ENCODE measurements at places on chromosomes 12 and 14.

- DNase-seq: no peak
Observed at GRCh38 chr12:14157088-14157747, 175.8 kb upstream of the GRIN2B start.

DNA sequence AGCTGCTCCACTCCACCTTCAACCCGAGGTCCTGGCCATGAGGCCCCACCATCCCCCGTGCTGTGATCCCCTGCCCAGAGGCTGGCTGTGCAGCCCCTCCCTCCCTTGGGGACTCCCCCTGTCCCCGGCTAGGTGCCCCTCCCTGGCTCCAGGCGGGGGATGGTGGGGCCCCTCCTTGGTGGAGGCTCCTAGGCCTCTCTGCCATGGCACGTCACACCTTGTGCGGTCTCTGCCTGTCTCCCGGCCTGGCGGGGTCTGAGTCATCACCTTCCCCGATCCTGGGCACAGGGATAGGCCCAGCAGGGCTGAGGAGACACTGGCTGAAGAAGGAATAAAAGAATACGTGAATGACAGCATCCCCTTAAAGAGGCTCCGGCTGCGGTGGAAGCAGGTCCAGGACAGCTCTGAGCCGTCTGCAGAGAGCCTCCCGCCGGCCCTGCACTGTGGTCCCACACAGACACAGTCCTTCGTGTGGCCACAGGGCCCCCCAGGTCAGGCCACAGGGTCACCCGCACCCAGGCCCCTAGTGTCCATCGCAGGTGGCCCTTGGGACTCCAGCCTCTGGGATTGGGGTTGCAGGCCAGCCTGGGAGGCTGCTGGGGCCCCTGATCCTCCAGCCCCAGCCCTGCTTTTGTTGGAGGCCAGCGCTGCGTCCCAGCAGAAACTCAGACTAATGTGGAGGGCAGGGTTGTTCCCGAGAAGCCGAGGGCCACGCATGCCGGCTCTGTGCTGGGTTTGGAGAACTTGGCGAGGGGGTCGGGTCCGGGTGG lies 43.6 kb downstream of the KIF26A start:
- no peak for DNase-seq

DNA sequence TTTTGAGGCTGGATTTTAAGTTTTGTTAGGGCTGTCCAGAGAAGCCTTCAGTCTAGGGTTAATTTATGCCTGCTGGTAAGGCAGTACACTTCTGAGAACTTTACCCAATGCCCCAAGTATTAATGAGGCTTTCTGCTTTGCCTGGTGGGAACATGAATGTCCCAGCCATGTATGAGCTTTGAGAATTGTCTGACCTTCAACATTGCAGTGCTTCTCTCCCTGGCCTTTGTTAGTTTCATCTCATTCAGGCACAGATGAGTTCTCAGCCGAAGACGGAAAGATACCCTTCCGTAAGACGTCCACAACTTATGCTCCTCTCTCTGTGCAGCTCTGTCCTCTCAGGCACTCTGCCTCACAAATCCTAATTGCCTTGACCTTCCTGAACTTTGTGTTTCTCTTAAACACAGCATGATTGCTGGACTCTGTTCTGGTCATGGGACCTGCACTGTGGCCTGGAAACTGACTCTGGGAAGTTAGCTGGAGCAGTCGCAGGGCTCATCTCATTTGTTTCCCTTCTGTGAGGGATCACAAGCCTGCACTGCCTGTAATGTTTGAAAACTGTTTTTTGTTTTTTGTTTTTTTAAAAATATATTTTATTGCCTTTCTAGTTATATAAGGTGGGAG lies 15.7 kb downstream of the CHPT1 start:
- no peak for DNase-seq

- DNase-seq: peak; percentile 68
Observed at GRCh38 chr12:105359856-105360255, 29.4 kb downstream of the C12orf75 start.

GRCh38 chr14:50667996-50668825 lies at the start of gene SAV1:
Gene SAV1 (minus strand): TSS chr14:50668306. CDS start chr14:50667967, 339 bp downstream.
- peak; percentile 77 for DNase-seq

DNA sequence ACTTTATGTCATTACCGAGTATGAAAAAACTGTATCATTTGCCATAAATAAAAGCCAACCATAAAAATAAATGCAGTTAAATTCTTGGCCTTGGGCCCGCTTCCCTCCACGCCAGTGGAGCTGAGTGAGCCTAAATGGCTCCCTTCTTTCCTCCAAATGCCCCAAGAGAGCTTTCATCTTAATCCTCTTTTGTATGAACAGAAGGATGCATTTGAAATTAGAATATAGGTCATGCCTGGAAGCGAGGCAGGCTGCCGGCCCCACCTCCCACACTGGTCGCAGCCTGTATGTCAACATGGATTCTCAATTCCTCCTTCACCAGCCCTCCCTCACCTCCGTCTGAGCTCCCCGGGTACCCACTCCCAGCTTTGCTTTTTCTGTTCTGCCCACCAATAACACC lies 245.7 kb downstream of the SLC15A4 start:
- DNase-seq: no peak

- no peak for DNase-seq
Observed at GRCh38 chr14:71418532-71419245, 511.4 kb downstream of the PCNX1 start.
